ENCODE measurements at places on chromosomes 7 and 10. TPM values are rescaled to one million over a fixed set of nuclear protein-coding genes. Genes with fewer than 3 reads are reported as not detected.

DNA sequence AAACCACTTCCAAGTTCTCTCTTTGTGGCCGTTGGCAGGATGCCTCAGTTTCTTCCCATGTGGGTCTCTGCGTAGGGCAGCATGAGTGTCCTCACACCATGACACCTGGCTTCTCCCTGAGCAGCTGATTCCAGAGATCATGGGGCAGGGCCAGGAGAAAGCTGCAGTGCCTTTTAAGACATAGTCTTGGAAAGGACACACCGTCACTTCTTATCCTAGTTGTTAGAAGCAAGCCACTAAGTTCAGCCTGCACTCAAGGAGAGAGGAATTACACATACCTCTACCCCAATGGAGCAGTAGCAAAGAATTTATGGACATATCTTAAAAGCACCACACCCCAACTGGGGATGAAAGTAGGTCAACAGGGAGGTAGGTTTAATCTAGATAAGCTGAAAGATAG, 16.4 kb downstream of the NODAL start:
- DNase-seq, result no peak

- DNase-seq, result peak; percentile 57
Observed at GRCh38 chr10:72334196-72334824, 20.4 kb downstream of the DNAJB12 start.

- DNase-seq, result no peak
Observed at GRCh38 chr7:39535064-39535463, 31.1 kb upstream of the YAE1 start.

- DNase-seq, result no peak
Observed at GRCh38 chr10:108260383-108260906, 1095.9 kb upstream of the SORCS1 start.

GRCh38 chr10:18203471-18203870, 63.2 kb downstream of the CACNB2 start:
- DNase-seq, result no peak

DNA sequence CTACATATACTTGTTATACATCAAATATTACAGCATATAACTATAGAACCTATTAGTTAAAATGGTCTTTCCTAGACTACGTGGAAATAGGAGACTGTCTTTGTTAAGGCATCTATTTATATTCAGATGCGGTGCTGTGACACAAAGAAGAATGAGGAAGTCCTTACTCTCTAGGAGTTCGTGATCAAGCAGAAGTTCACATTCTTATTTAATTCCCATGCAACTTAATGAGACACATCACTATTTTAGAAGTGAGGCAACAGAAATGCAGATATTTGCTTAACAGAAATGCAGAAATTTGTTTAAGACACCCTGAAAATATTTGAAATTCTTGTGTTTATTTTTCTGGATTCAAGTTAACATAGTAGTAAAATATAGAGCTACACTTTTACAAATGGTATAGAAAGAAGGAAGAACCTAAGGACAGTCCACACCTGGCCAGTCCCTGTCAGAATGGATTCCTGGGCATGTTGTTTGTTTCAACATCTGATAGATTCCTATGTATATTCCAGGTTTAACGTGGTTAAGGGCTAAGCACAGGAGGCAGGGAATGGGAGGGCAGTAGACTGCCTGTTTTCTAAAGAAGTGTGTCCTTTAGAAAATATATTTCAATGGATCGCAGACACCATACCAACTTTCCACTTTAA, 70.6 kb upstream of the NXPH1 start:
- no peak for DNase-seq

- DNase-seq, result no peak
Observed at GRCh38 chr10:72615970-72616369, 9.9 kb downstream of the MICU1 start.

DNA sequence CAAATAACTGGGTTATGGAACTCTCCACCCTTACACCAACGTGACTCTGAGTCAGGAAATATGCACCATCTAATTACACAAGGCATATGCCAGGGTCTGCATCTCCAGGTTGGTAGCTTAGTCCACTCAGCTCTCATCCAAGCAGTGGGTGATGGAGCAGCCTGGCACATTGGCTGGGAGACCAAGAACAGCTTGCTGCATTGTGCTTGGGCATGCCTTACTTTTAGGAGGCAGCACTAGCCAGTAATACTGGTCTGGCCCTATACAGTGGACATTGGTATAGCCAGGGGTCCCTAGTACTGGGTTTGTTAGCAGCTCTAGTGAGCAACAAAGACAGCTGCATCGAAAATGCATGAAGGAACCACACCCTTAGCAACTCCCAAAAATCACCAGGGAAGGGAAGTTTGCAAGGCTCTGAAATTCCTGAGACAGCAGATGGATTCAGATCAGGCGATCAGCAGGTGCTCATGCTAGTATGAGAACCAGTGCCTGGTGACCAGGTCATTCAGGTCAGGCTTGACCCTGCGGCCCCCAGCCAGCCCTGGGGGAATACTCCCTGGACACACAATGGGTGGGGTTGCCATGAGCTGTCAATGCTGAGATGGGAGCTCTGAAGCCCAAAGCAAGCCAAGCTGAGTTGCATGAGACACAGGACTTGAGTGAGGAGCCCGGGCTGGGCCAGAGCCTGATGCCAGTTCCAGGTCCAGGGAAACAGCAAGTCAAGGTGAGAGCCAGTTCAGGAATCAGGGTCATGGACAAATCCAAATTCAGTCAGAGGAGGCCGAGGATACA, 217.9 kb upstream of the ZMIZ1 start:
- no peak for DNase-seq

CYCS gene
- total RNA-seq, result 274 TPM

CALHM1 gene
- total RNA-seq, result not detected
